ENCODE measurements at places on chromosomes 2 and 18.

DNA sequence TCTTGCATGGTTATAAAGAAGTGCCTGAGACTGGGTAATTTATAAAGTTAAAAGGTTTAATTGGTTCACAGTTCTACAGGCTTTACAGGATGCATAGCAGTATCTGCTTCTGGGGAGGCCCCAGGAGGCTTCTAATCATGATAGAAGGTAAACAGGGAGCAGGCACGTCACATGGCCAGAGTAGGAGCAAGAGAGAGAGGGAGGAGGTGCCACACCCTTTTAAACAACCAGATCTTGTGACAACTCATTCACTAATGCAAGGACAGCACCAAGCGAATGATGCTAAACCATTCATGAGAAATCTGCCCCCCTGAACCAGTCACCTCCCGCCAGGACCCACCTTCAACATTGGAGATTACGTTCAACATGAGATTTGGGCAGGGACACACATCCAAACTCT, 141.1 kb downstream of the EN1 start:
- DNase-seq: no peak

GRCh38 chr18:8045884-8046281, 478.8 kb downstream of the PTPRM start:
- no peak for DNase-seq

DNA sequence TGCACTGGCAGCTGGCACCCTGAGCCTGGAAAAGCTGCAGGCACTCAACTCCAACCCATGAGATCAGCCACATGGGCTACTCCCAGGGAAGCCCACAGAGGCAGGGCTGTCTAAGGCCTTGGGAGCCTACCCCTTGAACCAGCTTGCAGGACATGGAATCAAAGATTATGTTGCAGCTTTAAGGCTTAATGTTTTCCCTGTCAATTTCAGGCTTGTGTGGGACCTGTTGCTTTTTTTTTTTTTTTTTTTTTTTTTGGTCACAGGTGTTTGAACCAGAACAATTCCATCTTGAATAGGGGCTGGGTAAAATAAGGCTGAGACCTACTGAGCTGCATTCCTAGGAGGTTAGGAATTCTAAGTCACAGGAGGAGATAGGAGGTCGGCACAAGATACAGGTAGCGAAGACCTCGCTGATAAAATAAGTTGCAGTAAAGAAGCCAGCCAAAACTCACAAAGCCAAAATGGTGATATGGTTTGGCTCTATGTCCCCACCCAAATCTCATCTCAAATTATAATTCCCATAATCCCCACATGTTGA, 7.5 kb upstream of the IL1A start:
- DNase-seq: no peak

DNA sequence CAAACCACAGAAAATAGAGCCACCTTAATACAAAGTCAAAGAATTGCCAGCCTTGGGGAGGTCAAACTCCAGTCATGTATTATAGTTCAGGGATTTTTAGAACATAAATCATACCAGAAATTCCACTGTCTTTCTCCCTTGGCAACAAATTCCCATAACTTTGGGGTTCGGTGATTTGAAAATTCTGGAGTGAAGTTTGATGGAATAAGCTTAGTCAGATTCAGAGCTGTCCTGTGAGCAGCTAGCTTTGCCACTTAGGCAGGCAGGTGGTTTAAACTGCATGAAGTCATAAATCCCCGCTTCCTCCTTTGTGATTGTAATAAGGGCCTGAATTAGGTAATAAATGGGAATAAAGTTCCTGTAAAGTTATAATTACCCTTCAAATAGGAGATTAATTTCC, 457.0 kb upstream of the HNMT start:
- no peak for DNase-seq

- no peak for DNase-seq
These were observed 15.2 kb downstream of the PAX3 start for GRCh38 chr2:222283634-222284033.

- DNase-seq: no peak
These were observed 151.8 kb downstream of the SH3RF3 start for GRCh38 chr2:109280804-109281203.

DNA sequence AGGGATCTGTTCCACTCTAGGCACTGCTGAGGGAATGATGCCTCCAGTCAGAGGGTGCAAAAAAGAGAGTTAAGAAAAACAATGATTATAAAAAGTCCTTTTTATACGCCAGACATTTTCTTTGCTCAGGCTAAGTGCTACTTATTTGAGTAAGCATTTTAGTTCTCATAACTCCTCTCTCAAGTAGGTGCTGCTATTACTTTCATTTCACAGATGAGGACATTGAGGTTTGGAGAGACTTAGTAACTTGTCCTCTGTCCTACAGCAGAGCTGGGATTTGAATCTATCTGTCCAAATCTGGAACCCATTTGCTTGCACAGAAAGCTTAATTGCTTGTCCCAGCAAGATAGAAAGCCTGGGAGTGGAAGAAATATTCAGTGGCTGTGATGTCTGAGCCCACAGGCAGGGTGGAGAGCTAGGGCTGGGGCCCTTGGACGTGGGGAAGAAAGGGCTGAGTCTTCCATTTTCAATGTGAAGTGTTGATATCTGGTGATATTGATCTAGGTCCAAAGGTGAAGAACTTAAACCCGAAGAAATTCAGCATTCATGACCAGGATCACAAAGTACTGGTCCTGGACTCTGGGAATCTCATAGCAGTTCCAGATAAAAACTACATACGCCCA, 5.8 kb downstream of the IL37 start:
- no peak for DNase-seq

DNA sequence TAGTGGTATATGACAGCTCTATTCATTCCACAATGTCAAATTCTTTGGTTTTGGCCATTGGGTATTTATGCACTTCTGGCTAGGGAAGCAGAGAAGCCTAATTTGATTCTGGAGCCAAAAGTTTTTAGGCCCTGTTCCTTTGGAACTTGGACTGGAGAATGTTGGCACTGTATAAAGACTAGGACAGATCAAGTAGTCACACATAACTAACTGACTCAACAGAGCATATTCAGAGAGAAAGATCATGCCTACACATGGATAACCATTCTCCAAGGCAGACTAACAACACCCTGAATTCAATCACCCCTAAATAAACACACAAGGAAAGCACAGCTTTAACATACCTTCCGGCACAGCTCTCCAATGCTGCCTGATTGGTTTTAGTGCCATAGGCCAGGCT, 62.9 kb downstream of the ARHGAP15 start:
- no peak for DNase-seq

GRCh38 chr2:68471385-68471784, 4.0 kb downstream of the APLF start:
- no peak for DNase-seq

DNA sequence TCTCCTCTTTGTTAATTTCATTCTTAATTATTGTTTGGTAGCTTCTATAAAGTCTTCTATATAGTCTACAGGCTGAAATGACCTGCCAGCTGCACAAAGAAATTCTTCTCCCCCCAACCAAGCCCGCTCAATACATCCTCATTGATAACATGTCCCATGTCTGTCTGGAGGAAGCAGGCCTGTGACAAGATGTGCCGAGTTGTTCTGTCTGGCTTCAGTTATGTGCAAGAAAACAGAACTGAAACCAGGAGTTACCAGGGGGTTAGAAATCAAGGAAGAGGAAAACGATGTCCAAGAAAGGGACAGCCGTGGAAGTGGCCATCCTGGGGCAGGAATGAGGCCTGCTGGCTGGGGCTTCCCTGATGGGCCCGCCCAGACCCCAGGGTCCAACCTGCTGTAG, 57.6 kb downstream of the MTCL1 start:
- DNase-seq: no peak

- no peak for DNase-seq
These were observed 253.3 kb upstream of the TANK start for GRCh38 chr2:160906878-160907277.

- no peak for DNase-seq
These were observed 222.9 kb downstream of the SNTG2 start for GRCh38 chr2:1173528-1173927.

- DNase-seq: no peak
These were observed 63.4 kb downstream of the DCDC2C start for GRCh38 chr2:3766824-3767223.

DNA sequence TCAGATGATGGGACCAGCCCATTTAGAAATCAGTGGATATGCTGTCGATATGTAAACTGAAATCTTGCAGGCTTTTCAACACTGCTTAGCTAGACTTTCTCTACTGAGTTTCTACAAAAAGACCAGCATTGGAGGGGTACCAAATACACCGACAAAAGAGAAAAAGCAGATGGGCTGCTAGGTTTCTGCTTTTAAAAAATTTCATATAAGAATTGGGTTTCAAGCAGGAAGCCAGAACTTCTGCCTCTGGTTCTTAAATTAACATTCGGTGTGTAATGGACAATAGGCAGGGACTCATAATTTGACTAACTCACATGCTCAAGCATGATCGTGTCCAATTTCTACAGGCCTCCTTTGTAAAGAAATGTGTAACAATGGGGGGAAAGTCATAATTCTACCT, 3.1 kb downstream of the ARL4C start:
- DNase-seq: no peak

DNA sequence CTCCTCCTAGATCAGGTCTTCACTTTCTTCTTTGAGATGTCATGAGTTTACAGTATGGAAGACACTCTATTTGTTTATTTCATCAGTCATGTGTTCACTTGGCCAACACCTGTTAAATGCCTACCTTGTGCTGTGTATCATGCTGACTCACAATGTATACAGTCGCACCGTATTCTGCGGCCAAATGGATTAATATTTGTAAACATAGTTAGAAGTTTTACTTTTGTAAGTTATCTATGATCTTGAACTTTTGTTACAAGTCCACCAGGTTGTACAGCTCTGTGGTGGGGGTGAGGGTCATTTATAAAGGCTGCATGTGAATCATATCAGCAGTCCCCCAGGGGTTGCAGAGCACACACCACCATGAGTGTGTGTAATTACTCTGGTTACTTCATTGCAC, 408.7 kb upstream of the NRP2 start:
- no peak for DNase-seq

DNA sequence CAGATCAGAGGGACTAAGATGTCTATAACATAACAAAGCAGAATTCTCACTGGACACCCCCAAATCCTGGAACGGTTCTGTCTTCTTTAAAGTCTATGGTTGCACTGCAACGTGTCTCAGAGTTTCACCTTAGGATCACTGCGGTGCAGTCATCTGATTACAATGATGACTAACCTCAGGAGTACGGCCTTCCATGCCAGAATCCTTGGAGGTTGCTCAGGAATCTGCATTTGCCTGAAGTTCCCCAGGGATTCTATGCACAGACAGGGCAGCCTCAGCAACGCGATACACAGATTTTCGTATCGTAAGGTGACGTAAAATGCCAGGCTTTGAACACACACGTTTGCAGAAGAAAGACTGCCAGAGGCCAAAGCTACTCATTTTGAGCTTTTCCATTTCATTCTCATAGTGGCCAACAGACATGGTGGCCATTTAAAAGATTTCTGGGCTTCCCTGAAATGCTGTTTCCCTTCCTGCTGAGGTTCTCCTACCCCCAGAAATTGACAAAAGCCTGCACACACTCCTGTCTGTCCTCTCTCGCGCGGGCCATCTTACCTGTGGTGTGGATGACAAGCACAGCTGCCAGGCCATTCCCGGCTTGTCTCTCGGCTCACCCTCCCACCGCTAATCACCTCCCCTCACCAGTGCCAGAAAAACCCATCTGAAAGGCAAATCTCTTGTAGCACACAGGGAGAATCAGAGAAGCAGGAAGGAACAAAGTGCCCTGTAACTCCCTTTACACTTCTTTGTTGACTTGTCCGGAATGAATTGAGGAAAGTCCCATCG, 148.8 kb downstream of the ACKR3 start:
- no peak for DNase-seq

Data from activated T-helper 1 cell treated with Interleukin-2 at 50 U/mL for 16 hours (primary cell).